ENCODE measurements at places on chromosomes 1 and 21.

DNA sequence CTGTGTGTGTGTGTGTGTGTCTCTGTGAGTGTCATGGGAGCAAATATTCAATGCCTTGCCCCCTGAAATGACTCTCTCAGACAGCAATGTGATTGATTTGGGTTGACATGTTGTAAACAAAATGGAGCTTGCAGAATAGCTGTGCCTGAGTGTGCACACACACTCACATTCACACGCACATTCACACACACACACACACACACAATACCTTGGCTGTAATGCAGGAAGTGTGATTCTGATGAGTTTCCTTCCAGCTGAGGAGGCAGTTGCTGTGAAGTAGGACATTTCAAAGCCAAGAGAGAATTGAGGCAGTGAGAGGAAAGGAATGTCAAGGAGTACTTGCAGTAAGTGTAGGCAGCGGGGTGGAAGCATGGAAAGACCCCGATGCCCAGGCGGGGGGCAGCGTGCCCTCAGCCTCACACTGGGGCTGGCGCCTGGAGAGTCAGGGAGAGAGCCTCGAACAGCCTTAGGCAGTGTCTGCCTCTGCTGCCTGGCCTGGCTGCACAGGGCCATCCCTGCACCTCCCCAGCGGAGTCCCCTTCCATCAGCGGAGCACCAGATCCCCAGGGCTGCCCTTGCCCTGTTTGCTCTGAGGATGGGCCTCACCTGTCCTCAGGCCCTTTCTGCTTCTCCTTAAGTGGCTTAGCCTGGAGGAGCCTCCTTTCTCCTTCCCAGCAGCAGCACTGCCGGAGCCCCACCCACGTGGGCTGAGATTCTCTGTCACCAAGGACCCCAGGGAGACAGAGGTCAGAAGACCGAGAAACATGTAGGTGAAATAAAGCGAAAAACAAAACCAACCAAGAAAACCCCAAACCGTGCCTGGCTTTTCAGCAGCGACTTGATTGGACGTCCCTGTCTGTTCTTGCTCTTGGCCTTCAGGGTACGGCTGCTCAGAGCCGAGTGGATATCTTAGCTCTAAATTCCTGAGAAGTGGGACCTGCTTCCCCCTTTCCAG lies 9.2 kb downstream of the VASH2 start:
- DNase-seq, result no peak

GRCh38 chr1:230711245-230711644 lies 2.7 kb downstream of the AGT start:
- DNase-seq, result no peak

DNA sequence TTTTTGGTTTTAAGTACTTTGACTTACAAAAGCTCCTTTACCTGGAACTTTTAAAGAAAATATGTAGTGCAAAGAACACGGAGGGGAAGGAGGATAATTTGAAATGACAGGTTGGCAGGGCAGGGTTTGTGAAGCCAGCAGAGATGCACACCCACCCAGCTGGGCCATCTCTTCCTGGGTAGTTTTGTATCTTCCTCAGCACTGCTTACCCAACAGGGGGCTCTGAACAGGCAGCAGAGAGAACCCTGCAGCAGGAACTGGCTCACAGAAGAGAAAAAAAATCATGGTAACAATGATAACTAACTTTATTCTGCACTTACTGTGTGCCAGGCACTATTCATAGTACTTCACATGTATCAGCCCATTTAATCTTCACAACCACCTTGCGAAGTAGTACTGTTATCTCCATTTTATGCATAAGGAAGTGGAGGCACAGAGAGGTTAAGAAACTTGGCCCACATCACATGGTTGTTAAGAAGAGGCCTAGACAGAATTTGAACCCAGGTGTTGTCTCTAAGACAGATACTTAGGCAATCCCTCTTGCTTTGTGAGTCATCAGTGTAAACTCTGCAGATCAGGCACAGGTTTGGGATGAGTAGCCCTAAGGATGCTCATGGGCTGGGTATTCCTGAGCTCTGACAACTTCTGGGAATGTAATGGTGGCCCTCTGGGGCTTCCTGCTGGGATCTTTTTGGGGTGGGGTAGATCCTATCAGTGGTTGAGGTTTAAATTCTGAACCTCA lies 60.8 kb downstream of the ELK4 start:
- DNase-seq, result no peak

DNA sequence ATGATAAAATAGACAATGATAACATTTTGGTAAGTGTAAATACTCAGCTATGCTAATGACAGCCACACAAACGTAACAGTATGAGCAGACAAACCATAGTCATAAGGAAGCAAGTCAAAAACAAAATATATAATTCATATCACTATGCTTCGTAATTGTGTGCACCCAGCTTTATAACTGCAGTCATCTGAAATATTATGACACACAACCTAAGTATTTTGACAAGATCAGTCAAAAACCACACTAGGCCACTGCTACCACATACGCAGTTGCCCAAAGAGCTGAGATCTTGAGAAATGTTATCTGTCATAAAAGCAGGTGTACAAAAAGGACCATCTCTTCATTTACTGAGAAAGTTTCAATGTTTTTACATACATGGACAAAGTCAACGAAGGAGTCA lies 26.0 kb downstream of the RNASEL start:
- no peak for DNase-seq

DNA sequence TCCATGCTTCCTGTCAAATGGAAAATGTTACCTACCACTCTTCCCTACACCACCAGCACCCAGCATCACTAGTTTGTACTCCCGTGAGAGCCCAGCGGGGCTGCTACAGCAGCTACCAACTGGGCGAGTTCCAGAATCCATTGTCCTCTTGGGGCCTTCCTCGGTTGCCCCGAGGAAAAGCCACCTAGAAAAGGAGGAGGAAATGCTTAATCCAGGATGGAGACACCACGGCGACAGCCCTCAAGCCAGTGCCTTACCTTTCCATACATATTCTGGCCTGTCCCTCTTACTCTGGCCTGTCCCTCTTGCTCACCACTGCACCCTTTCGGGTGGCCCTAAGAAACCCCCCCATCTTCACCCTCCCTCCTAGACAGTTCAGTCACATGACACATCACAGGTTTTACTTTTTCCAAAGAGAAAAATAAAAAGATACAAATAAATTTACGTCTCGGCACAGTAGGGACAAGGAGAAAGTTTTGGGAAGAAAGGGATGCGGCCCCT lies 478 bp downstream of the RIT1 start:
- no peak for DNase-seq

DNA sequence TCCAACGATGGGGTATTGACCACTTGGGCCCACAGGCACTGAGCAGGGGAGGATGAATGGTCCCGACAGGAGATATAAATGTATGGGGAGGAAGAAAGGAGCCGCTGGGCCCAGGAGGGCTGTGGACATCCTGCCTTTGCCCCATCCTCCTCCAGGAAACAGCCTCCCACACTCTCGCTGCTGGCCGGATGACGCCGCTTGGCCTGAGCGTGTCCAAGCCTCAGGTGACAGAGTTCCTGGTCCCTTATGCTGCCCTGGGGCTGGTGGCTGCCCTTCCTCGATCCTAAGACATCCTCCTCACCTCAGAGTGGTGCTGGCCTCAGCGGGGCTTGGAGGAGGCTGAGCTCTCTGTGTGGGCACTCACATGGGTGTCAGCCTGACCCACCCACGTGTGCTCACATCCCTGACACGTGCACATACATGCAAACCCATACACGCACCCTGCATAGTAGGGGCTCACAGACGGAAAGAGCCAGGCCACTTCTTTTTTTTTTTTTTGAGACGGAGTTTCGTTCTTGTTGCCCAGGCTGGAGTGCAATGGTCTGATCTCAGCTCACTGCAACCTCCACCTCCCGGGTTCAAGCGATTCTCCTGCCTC lies 5.9 kb upstream of the SERINC2 start:
- no peak for DNase-seq

DNA sequence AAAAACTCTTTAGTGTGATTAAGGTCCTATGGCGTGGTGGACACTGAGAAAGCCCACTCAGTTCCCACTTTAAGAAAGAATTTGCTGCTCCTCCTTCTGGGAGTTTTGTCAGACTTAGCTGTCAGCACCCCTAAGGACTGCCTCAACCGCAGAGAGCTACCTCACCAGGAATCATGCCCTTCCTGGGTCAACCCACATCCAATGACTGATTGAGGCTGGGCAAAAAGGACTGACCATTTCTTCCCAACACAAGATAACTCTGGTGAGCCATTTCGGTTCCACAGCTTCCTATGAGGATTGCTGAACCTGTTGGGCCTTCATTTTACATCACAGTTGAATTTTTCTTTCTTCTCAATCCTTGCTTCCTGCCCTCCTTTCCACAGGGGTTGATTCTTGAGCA lies 197.9 kb downstream of the NCAM2 start:
- DNase-seq, result no peak

DNA sequence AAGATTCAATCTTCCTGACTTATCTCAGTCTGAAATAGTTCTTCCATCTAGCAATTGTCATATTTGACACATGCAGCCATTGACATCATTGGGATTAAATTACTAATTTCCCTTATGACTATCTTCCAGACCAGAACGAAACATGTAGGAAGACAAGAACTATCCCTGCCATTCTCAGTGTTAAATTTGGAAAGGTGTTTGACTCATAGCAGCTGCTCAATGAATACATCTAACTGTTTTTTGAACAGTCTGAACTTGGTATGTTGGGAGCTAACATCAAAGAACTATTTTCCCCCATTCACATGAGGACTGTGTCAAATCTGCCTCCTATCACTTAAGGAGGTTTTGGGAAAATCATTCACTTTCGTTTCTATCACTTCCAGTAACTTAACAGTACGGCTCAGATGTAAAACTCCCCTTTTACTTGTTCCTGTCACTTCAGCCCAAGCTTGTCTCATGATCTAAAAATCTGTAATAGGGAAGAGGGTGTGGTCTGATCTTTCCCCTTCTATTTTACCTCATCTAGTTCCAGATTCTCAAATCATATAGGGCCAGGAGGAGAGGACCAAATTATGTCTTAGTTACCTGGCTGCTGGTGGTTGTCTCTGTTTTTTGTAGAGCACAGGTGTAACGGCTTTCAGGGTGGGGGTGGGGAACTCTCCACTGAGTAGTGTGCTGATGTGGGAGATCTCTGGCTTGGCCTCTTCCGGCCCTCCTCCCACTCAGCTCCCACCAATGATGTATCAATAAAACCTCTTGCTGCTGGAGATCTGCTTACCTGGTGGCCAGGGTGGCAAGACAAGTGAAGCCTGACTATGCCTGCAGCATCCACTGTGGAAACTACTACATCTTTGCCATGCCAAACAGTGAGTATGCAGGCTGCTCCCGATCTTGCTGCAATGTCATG lies 26.2 kb upstream of the SLAMF1 start:
- no peak for DNase-seq

GRCh38 chr1:223109581-223110026 lies 33.4 kb downstream of the TLR5 start:
- no peak for DNase-seq

DNA sequence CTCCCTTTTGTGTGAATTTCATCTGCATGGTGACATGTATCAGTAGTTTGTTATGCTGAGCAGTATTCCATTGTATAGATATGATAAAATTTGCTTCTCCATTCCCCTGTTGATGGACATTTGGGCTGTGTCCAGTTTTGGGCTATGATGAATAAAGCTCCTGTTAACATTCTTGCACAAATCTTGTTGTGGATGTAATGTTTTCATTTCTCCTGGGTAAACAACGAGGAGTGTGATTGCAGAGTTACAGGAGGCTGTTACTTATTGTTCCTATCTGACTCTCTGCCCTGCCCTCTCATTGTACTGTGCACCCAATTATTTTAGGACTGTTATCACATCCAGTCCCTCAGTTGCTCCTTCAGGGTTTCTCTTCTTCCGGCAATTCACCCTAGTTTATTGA lies 24.2 kb downstream of the MAPKAPK2 start:
- no peak for DNase-seq

Data from T47D (cell line).